GM23338 (cell line): ENCODE measurements at places on chromosomes 7 and 10.
A peak's percentile ranks its signal among the peaks of the same experiment; 100 is the strongest.

DNA sequence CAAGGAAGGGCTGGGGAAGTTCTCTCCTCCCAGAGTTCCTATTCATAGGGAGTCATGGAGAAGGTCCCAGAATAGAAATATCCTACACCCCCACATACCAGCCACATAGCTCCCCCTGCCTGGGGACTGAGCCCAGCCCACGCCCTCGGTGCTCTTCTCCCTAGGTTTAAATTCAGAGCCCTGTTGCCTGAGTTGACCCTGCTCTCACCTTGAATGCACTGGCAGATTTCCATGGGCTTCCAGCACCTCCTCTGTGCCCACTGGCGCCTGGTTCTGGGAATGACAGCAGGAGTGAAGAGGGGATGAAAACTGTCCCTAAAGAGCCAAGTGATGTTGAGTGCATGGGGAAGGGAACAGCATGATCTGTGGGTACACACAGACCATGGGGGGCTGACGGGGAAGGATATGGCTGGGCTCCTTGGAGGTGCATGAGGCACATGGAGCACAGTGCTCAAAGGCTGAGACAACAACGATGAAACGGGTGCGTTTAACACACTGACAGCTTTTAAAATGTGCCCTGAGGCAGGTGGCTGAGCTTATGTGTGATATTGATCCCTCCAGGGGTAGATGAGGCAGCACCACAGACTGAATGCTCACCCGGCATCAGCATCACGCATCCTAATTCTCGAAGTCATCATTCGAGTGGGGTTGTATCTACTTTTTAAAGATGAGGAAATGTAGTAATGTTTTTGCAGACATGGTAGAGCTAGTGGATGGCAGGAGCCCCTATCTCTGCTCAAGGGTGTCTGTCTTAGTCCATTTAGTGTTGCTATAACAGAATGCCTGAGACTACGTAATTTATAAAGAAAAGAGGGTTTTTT lies 53.7 kb upstream of the IGFBP3 start:
- DNase-seq: no peak

GRCh38 chr10:62352356-62352970 lies 21.7 kb upstream of the ZNF365 start:
- DNase-seq: no peak

GRCh38 chr10:58776568-58777318 lies 264.1 kb downstream of the BICC1 start:
- DNase-seq: no peak

DNA sequence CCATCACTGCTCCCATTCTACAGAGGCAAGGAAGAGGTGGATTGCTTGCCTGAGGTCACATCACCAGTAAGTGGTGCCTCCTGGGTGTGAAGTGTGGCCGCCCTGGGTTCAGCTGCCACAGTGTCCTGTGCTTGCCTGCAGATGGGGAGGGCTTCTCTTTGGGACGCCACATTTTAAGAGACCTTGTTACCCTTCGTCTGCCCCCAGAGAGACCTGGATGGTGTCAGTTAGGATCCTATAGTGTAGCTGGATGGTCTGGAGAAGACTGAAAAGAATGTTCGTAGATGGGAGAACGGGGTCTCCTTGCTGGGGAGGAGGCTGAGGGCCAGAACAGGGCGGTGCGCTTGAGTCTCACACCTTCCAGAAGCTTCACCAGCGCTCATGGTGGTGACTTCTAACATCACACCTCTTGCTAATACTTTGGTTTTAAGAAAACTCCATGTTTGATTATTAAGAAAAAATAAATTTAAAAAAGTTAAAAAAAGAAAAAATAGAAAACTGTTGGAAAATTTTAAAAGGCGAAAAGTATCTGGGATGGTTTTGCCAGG lies 2.3 kb downstream of the DOCK1 start:
- DNase-seq: peak; percentile 52

DNA sequence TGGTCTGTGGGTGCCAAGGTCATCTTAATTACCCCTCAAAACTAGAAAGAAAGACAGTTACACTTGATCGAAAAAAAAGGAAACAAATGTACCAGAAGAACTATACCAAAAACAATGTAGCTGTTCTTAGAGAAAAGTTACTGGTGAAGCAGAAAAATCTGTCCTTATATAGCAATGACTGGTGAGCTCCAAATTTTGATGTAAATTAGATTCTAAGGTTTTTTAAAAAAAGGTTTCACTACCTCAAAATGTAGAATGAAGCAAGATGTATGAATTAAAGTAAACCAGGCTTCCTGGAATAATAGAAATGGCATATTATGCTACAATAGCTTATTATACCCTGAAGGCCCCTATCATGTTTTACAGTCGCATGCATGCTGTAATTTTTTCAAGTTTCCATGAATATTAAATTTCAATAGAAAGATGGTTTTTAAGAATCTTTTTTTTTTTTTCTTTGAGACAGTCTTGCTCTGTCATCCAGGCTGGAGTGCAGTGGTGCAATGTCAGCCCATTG lies 28.4 kb upstream of the FKBP9 start:
- DNase-seq: no peak

- DNase-seq: no peak
Measured at GRCh38 chr7:101399759-101400158, 37.1 kb downstream of the COL26A1 start.

DNA sequence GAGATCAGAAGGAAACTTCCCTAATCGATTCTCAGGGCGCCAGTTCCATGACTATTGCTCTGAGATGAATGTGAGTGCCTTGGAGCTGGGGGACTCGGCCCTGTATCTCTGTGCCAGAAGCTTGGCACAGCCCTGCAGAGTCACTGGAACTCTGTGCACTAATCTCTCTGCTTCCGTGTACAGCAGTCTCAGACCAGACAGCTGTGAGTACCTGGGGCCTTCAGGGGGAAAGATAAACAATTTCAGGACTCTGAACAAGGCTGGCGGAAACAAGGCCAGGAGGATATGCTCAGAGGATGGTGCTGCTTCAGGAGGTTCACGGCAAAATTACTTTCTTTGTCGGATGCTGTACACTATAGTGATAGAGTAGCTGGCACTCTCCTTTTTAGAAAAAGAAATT lies 131.7 kb upstream of the PRSS58 start:
- DNase-seq: no peak

DNA sequence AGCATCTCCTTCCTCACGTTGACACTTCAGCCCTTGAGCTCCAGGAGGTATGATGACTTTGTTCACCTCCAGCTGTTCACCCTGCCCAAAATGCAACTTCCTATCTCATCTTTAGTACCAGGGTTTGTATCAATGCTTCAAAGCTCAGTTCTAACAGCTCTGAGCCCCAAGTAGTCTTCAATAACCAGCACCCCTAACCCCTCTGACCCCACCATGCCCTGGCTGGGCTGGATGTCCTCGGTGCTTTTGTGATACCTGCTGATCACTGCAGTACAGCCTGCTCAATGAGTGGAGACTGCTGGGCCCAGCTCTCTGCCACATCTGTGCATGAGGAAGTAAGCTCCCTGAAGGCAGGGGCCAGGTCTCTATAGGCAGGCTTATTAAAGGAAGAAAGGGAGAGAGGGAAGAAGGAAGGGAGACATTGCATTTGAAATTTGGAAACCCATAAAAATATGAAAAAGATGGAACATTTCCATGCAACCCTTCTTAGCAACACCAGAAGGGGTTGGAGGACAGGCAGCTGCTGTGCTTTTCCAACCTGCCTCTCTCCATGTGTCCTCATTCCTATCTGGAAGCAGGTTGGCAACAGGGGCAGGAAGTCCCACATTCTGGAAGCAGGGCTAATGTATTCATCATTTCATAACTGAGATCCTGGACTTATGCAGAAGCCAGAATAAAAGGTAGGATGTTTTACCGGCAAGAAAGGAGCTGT lies 756.1 kb downstream of the GRID1 start:
- DNase-seq: no peak

DNA sequence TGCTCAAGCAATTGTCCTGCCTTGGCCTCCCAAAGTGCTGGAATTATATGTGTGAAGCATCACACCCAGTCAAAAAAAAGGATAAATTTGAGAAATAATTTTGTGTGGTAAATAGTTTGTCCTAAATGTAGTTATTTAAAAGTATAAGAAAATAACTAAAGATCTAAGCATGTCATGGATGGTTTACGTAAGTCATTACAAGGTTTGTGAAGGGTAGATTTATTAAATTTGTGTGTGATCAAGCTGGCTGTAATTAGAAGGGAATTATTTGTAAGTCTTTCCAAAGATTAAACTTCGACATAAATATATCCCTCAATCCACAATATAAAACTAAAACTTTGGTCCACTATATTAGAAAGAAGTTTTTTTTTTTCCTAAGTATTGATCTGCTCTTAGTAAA lies 28.6 kb downstream of the ORC5 start:
- DNase-seq: peak; percentile 50

DNA sequence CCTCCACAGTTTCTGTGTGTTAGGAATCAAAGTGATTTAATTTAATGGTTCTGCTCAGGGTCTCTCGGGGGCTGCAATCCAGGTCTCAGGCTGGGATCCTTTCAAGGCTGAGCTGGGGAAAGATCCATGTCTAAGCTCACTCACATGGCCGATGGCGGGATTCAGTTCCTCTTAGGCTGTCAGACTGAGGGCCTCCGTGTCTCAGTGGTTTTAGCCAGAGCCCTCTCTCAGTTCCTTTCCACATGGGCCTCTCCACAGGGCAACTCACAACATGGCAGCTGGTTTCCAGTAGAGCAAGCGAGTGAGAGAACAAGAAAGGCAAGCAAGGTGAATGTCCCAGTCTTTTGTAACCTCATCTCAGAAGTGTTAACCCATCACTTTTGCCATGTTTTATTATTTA lies 26.9 kb downstream of the CAV1 start:
- no peak for DNase-seq

DNA sequence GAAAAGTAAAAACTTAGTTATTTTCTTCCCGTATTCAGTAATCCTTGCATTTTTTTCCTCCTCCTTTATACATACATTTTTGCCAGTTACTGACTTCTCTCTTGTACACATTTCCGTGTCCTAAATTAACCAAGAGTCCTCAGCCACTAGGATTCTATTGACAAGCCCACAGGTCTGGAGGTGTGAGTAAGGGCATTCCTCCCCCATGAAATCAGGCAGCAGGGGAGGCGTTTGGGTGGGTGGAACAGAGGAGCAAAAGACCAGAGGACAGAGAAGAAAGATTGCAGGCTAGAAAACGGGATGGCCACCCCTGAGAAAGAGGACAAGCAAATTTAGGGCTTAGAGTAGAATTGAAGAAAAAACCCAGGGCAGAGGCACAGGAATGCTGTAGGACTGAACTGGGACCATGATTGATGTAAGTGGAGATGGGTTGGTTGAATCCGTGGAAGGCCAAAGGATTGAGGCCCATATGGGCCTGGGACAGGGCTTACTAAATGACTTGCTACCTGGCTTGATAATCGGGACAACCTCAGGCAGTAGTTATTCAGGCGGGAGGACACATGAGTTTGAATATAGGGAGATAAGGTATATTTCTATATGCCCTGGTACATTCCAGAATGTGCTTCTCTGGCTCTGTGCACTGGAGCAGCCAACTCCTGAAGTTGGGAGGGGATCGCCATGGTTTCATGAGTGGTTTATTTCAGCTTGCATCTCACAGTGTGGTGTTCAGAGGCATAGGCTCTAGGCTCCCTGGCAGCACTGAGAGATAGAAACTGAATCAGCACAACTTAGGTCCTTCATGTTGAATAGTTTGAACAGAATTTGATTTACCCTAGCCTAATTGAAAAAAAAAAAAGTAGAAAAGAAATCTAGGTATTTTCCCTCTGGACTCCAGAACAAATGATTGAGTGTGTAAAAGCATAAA lies 28.0 kb downstream of the IKZF1 start:
- DNase-seq: no peak

DNA sequence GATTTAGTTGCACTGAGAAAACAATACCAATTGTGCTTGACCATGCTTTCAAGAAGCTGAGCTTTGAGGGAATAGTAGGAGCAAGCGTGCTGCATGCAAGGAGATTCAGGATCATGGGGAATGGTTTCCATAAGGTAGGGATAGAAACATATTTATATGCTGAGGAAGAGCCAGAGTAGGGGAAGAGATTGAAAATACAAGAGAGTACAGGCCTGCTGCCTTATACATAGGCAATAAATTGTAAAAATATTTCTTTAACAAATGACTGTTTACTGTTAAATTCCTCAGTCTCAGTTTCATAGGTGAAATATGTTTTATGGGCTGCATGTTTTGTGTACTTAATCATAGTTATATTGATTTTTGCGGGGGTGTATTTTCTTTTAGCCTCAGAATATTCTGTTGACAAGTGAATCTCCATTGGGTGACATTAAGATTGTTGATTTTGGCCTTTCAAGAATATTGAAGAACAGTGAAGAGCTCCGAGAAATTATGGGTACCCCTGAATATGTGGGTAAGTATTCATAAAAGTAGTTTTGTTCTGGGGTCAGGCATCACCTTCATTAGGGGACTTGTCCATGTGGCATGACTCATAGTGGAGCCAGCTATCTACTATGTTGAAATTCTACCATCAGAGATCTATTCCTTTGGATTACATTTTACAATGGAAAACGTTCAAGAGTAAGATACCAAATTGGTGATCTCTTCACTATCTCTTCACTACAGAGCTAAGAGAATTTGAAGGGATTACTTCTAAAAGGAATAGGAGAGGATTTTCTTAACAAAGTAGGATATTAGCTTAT lies 36.5 kb downstream of the STK17A start:
- no peak for DNase-seq

DNA sequence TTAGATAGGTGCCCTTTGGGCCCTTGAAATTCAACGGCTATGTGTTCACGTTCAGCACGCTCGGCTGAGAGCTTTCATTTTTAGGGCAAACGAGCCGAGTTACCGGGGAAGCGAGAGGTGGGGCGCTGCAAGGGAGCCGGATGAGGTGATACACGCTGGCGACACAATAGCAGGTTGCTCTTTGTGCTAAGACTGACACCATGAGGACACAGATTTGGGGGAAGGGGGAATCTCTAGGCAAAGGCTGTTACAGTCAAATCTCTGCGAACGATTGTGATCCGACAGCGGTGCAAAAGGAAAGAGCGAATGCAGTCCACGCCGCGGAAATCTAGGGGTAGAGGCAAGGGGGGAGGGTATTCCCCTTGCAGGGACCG lies 667 bp downstream of the KLLN start:
- DNase-seq: no peak

DNA sequence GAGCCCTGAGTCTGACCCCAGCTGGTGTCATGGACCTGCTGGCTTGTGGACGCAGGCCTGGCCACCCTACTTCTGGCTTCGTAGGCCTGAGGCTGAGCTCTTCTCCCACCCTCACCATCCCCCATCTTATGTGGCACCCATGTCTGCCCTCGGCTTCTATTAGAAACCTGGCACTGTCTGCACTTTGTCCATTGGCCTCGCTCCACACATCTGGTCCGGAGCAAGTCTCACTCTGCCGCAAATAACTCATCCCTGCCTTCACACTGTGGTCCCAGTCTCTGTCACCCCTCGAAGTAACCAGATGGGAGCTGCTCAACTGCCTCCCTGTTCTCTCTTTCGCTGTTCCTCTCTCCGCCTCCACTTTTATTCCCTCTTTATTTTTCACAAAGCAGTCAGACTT lies 78.6 kb downstream of the TRRAP start:
- DNase-seq: no peak

GRCh38 chr7:149495785-149496641 lies 1.6 kb downstream of the ZNF746 start:
- DNase-seq: no peak

GRCh38 chr10:109992485-109992884 lies 15.3 kb upstream of the ADD3 start:
- no peak for DNase-seq
